ENCODE measurements at places on chromosomes 4 and X.

- no peak for DNase-seq
Measured at GRCh38 chr4:41214136-41214824, at the start of gene APBB2. APBB2 (minus strand) TSS chr4:41214542; CDS start chr4:41033254, 181,288 bp downstream.

GRCh38 chrX:5998456-5998855 lies 230.2 kb downstream of the NLGN4X start:
- no peak for DNase-seq

GRCh38 chrX:39823424-39823823 lies 274.3 kb downstream of the BCOR start:
- no peak for DNase-seq

GRCh38 chr4:3372933-3373465 lies 68.8 kb upstream of the HGFAC start:
- DNase-seq, result no peak

DNA sequence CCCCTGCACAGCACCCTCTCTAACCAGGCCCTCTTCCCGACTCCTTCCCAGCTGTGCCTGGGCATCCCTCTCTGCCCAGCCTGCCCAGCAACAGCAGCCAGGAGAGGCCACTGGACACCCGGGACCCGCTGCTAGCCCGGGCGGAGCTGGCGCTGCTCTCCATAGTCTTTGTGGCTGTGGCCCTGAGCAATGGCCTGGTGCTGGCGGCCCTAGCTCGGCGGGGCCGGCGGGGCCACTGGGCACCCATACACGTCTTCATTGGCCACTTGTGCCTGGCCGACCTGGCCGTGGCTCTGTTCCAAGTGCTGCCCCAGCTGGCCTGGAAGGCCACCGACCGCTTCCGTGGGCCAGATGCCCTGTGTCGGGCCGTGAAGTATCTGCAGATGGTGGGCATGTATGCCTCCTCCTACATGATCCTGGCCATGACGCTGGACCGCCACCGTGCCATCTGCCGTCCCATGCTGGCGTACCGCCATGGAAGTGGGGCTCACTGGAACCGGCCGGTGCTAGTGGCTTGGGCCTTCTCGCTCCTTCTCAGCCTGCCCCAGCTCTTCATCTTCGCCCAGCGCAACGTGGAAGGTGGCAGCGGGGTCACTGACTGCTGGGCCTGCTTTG lies 1.1 kb downstream of the AVPR2 start:
- DNase-seq, result no peak

Measured in activated CD8-positive, alpha-beta memory T cell treated with anti-CD3 and anti-CD28 coated beads, Interleukin-2, amount 50 U/mL, for 4 hours (primary cell).